ENCODE measurements at places on chromosomes 2 and 18.

DNA sequence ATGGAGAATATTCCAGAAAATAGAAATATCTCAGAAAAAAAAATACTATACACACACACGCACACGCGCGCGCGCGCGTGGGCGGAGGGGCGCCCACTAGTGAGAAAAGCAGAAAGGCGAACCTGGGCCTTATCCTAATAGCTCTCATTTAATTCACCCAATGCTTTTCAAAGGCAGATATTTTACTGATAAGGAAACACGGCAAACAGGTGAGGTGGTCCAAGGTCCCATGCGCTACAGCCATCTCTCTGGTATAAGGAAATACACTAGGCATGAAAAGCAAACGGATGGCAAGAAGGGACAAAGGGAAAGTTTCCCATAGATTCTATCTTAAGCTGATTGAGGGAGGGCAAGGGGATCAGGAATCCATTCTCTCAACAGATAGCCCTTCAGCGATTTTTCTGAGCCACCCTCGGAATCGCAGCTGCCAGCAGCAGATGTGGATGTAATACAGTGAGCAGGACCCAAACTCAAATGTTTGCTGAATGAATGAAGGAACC is 136.7 kb downstream of the TMEM247 start:
- DNase-seq = peak; percentile 21

DNA sequence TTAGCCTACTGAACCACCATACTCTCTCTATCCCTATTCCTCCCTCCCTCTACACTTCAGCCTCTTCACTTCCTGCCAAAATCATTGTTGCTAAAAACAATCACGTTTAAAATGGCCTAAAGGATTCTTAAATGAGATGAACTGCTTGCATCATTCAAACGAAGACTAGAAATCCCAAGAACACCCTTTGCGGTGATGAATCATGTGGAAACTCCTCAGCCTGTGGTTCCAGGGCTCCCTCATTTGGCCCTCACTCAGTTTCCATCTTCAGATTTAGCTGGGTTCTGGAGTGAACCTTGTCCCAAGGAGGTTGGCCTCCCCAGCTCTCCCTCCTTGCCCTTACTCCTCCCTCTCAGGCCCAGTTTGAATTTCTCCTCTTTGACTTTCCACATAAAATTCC is 125.6 kb upstream of the CDC42EP3 start:
- DNase-seq = no peak

GRCh38 chr18:10119991-10120390 is 206.2 kb downstream of the VAPA start:
- no peak for DNase-seq

- DNase-seq = no peak
Measured at GRCh38 chr2:13109516-13109915, 392.8 kb downstream of the TRIB2 start.

- no peak for DNase-seq
Measured at GRCh38 chr18:32301976-32302743, 112.3 kb downstream of the MEP1B start.

DNA sequence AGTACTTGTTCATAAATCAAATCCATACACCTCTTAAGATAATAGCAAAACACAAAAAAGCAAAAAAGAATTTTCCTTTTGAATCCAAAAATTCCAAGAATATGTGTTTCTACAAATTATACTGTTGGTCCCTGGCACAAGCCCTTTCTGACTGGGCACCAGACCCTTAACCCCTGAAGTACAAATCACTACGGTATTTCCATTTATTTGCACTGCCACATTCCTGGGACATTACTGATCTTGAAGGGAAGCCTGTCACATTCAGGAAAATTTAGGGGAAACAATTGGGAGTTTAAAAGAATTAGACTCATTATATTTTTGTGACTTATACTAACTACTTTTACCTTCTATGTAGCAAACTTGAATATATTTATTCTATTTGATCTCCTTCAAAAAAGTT is 98.8 kb downstream of the ZNF521 start:
- no peak for DNase-seq

Data from stimulated activated CD4-positive, alpha-beta T cell treated with anti-CD3 and anti-CD28 coated beads, Interleukin-2, amount 100 ng/mL, for 24 hours (primary cell).